ENCODE measurements at places on chromosomes 7 and 10.

GRCh38 chr7:134179036-134180011 is 52.2 kb downstream of the LRGUK start:
- no peak for DNase-seq

GRCh38 chr7:117889611-117890010 is 16.4 kb upstream of the CTTNBP2 start:
- DNase-seq = no peak

GRCh38 chr10:36281831-36282331 is 639.8 kb upstream of the FZD8 start:
- no peak for DNase-seq

DNA sequence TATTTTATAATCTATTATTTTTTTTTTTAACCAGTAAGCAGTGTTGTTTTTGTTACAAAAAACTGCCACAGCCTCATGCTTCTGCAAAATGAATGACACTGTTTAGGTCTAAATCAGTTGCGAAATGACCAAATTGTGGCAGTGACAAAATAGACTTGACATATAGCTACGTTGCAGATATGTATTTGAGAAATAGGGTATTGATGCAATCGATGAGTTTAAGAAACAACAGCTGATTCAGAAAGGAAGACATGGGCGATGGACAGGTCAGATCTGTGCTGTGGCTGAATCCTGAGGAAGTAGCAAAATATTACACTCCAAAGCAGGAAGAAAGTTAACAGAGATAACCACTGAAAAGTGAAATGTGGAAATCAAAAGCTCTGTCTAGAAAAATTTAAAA is 89.0 kb upstream of the STEAP4 start:
- no peak for DNase-seq
